ENCODE measurements at places on chromosomes 2 and 18.

GRCh38 chr2:72738096-72738495, 87.7 kb downstream of the EXOC6B start:
- DNase-seq = no peak

DNA sequence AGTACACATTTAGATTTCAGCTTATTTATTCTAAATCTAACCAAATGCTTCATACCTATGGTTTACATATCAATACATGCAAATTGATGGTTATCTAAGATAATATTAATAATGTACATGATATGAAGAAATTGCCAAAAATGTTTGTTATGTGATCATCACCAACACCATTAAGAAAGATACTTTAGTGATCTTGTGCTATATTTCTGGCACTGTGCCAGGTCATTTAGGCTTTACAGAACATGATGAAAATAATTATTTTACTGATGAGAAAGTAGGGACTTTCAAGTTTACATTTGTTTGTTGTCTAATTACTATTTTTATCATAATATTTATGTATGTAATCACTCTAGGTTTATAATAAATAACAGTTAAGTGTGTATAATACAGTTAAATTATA, 158.3 kb downstream of the GULP1 start:
- DNase-seq = no peak

DNA sequence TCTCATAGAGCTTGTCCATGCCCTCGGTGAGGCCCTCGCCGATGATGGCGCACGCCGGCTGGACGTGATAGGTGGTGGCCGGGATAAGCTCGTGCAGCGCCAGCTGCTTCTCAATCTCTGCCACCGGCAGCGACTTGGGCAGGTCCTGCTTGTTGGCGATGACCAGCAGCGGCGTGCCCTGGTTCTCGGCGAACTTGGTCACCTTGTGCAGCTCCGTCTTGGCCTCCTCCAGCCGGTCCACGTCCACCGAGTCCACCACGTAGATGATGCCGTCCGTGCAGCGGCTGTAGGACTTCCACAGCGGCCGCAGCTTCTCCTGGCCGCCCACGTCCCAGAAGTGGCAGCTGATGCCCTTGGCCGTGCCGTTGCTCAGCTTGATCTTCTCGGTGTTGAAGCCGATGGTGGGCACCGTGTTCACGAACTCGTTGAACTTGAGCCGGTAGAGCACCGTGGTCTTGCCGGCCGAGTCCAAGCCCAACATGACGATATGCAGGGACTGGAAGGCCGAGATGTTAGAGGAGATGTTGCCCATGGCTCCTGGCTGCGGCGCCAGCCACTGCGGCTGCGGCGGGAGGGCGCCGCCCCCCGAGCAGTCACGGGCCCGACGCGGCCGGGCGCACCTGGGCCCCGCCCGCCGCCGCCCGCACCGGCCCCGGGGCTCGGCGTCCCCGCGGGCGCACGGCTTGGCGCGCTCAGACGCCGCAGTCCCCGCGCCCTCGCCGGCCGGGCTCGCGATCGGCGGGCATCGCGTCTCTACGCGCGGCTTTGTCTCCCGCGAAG, 636 bp downstream of the ARL4C start:
- peak; percentile 28 for DNase-seq

GRCh38 chr2:162379719-162380580, 36.0 kb downstream of the GCA start:
- no peak for DNase-seq

GRCh38 chr2:75564713-75565359, 4.1 kb upstream of the EVA1A start:
- no peak for DNase-seq

GRCh38 chr2:19711470-19712372, 190.1 kb downstream of the TTC32 start:
- peak; percentile 48 for DNase-seq

All from Ammon's horn (tissue), 1 donor.